ENCODE measurements at places on chromosomes 6 and 20.

- DNase-seq: no peak
Measured at GRCh38 chr20:58708246-58708931, 15.8 kb downstream of the NPEPL1 start.

DNA sequence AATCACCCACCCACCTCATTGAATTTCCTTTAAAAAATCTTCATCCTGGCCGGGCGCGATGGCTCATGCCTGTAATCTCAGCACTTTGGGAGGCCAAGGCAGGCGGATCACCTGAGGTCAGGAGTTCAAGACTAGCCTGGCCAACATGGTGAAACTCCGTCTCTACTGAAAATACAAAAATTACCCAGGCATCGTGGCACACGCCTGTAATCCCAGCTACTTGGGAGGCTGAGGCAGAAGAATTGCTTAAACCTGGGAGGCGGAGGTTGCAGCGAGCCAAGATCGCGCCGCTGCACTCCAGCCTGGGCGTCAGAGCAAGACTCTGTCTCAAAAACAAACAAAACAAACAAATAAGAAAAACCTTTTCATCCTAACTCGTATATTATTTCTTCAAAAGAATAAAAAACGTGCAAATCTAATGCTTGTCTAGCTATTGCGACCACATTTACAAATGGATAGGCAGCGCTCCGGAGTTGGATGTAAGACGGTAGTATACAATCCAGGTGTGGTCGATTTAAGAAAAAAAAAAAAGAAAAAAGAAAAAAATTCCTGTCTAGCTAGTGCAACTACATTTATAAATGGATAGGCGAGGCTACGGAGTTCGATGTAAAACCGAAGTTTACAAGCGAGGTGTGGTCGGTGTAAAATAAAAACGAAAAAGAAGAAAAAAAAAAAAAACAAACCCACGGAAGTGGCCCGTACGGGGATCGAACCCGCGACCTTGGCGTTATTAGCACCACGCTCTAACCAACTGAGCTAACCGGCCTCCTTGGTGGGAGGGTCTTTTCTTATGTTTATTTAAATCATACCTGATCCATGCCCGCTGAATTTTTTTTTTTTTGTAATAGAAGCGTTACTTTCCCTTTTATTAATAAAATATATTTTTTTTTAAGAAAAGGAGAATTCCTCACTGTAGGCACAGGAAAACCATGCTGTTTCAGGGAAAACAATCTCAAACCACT is 70.7 kb upstream of the PRSS16 start:
- DNase-seq: peak; percentile 53

GRCh38 chr20:1150218-1150617 is 31.8 kb downstream of the PSMF1 start:
- DNase-seq: no peak

DNA sequence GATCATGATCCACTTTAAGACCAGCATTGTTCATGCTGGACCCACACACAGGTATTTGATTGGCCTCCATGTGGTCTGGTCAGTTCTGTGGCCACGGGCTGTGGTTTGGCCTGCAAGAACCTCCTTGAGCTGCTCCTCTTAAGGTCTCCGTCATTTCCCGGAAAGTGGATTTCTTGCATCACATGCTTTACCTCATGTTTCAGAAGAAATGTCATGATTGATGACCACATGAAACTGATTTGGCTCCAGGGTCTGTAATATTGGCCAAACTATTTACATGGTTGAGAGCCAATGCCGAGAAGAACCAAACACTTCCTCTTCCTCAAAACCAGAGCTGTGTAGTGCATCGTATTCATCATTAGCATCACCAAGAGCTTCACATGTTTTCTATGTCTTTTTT is 13.2 kb upstream of the RSPH3 start:
- DNase-seq: no peak

- DNase-seq: no peak
Measured at GRCh38 chr6:30511169-30511546, 21.8 kb downstream of the HLA-E start.

- no peak for DNase-seq
Measured at GRCh38 chr6:77361018-77361417, 102.3 kb downstream of the HTR1B start.

GRCh38 chr6:170074435-170074834 is 216.4 kb downstream of the DLL1 start:
- no peak for DNase-seq

DNA sequence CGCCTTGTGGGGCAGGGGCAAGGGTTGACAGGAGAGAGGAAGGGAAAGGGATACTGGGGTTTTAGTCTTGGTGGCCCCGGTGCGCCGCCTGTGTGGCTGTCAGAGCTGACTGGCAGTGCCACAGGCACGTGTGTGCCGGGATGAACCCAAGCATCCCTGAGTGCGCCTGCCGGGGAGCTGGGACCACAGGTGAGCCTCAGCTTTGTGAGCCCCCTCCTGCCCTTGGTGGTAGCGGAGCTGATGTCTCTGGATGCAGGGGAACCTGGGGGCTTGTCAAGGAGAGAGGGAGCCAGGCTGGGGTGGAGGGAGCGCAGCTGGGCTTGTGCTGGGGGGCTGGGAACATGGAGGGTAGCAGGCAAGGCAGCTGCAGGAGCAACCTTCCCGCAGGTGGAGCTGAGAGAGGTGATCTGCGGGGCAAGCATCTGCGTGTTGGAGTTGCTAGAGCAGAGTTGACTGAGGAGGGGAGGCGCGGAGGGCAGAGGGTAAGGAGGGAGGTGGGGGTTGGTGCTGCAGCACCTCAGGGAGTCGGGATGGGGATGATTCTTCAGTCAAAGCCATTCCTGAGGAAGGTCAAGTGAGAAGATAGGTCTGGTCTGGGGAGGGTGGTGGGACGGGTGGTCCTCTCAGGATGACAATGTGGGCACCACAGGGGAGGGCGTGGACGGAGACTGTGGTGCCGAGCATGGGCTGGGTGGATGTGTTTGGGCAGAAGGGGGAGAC is 28.1 kb downstream of the PYGB start:
- DNase-seq: no peak

DNA sequence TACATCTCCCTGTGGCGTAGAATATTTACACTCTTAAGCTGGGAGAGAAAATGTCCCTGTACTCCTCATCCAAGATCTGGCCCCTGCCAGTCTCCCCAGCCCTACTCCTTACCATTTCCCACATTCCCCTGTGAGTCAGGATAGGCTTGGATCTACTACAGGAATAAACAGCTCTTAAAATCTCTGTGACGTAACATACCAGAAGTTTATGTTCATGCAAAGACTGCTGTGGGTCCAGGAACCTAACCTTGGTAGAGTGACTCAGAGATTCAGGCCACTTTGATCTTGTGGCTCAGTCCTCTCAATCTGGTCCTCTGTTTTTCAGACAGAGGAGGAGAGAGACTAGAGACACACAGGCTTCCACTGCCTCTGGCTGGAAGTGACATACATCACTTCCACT is 38.5 kb upstream of the GPR6 start:
- DNase-seq: no peak

- DNase-seq: no peak
Measured at GRCh38 chr6:35833536-35833935, 28.4 kb downstream of the LHFPL5 start.

DNA sequence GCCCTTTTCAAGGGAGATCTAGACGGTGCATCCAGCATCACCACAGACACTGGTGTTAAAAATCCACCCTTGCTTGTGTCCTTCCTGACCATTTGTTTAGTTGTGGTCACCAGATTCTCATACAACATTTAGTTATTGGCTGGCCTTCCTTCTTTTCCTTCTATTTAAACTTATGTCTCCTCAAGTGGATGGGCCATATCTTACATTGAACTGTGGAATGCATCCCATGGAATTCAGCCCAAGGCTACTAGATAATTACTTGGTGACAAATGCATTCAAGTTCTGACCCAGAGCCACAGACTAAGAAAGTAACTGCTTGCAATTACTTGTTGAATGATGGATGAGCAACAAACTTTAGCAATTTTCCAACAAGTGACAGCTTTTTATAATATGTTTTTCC is 198.9 kb upstream of the SSTR4 start:
- no peak for DNase-seq
